ENCODE measurements at places on chromosomes 11 and 22. TPM values are rescaled to one million over a fixed set of nuclear protein-coding genes. Genes with fewer than 3 reads are reported as not detected.

DNA sequence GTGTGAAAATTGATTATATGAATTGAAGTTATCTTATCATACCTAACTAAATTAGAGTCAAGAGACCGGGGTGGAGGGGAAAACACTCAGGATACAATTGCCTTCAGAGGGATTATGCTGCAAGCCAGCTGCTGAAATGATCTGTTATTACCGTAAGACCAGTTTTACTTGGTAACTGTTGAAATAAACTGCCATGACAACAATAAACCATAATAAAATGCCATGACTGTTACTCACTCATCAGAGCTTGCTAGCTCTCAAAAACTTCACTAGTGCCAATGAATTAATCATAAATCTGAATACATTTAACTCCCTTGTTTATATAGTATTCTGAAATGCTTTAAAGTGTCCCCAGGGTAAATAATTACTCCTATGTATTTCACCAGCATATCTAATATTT lies 68.2 kb downstream of the CASP12 start:
- DNase-seq, result no peak

DNA sequence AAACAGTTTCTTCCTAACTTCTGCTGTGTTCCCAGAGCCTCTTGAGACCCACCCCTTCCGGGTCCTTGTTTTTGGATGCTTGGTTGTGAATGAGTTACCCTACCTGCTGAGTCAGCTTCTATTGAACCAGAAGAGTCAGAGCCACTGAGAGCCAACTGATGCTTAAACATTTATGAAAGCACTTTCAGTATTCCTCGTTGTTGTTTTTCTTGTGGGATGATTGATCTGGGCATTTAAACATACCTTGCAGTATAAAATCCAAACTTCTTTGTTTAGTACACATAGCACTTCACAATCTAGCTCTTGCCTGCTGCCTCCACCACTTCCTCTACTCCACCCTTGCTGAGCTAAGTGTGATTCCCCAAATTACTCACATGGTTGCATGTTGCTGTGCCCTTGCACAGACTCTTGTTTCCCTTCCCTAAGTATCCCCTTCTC lies 5.5 kb downstream of the PRSS23 start:
- DNase-seq, result peak; percentile 74

- peak; percentile 60 for DNase-seq
These were observed 69.2 kb downstream of the SCUBE1 start for GRCh38 chr22:43273902-43274484.

- no peak for DNase-seq
These were observed 10.8 kb upstream of the CTTN start for GRCh38 chr11:70387564-70387963.

DNA sequence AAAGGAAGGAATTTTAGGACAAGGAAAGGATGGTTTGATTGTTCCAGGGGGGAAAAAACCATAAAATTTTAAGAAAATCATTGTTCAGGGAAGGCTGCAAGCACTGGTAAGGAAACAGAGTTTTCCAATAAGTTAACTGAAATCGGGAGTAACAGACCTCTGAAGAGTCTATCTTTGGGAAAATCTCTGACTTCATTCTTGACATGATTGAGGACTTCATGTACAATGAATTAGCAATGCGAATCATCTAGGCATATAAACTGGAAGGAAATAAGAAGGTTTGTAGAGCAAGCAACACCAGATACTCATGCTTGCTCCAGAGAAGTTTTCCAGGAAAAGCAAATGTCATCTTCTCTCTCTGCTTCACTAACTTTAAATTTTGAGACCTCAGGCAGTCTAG lies 18.5 kb downstream of the APLP2 start:
- no peak for DNase-seq

- DNase-seq, result no peak
These were observed 200.9 kb downstream of the MYO18B start for GRCh38 chr22:25942856-25943411.

GRCh38 chr11:34268906-34269430 lies 88.8 kb downstream of the ABTB2 start:
- no peak for DNase-seq

DNA sequence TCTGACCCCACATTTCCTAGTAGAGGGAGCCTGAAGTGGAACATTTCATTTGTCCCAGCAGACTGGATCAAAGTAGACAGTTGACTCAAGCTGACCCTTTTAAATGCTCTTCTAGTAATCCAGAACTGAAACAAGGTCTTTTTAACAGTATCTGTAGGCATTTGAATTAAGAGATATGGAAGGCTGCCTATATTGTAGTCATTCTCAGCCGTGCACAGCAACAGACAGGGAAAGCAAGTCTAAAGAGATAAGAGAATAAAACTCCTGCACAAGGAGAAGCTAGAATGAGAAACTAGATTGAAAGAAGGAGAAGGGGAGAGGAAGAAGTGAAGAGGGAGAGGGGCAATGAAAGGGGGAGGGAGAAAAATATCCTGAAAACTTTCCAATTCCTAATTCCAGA lies 180.6 kb upstream of the MTMR2 start:
- DNase-seq, result no peak

DNA sequence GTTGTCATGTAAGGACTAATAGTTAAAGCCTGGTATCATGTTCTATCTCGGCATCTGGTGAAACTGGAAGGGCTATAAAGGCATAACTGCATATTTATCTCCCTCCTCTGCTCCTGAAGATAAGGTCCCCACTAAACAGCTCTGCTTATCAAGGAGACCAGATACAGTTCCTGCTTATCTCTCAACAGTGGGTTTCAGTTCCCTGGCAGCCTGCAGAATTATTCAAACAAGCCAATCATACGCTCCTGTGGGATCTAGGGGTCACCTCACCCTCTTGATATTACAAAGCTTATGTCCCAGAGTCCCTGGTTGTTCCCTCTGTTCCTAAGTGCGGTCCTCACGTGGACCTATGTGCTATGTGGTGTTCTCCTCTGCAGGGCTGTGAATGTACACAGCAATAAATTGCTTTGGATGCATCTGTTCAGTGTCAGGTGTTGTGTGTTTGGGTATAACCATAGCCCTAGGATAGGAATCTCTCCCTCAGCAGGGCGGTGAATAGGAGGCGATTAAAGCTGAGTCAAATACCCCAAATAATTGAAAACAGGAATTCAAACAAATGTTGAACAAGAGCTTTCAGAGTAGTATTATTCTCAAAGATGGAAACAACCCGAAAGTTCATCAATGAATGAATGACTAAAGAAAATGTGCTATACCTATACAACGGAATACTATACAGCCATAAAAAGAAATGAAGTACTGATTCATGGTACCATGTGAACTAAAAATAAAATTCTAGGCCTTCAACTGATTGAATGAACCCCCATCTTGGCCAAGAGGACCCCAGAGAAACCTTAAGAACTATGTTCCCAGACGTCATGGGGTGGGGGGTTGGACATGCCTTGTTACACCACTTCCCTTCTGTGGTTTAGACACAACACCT lies 3.1 kb upstream of the OOSP4A start:
- DNase-seq, result no peak

GRCh38 chr11:11081288-11081687 lies 223.4 kb upstream of the ZBED5 start:
- no peak for DNase-seq

DNA sequence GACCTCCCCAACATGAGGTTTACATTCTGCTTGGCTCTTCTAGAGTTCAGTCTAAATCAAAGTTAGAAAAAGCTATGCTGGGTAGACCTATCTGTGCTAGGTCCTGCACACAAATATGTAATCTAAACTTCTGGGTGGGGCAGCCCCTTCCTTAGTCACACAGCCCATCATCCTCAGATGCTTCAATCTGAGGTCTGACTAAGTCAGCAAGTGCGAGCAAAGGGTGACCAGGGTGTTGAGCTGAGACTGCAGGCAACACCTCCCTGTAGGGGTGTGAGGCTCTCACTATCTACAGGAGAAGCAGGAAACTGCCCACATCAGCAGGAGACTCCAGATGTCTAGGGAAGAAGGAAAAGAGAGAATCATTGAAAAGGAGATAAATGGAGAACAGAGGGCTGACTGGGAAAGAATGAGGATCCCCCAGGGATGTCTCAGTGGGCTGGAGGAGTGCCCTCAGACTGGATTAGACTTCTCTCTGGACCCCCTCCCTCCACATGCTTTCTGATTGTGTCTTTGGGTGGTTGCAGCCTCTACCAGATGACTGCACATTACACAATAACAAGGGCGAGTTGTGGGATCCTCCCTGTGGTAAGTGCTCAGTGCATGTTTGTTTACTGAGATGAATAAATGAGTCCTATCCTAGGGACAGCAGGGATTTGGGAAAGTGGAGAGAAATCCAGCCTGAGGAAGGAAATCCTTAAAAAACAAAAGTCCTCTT lies 266.2 kb upstream of the PLET1 start:
- DNase-seq, result peak; percentile 59

GRCh38 chr11:105045676-105046296 lies 651 bp upstream of the CARD16 start:
- no peak for DNase-seq

GRCh38 chr22:45972091-45972888 lies 4.7 kb downstream of the WNT7B start:
- no peak for DNase-seq

DNA sequence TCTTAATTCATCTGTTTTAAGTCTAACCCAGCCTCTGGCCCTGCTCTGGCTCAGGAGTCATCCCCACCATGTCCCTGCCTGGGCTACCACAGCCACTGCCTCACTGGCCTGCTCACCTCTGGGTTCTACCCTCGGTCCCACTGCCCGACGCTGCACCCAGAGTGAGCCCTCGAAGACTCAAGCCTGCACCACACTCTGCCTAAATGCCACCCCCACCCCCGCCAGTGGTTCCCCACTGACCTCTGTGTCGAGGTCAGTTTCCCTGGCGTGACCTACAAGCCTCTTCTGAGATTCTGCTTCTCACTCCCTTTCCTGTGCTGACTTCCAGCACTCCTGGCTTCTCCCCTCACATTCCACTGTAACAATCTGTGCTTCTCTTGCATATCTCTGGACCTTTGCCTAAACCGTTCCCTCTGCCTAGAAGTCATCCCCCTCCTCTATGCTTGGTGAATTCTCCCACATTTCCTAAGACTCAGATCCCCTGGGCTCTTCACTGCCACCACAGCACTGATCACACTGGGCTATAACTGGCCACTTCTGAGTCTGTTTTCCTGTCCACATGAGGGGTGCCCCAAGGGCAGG lies 12.5 kb upstream of the PDE2A start:
- DNase-seq, result no peak

GRCh38 chr11:87974797-87975196 lies 200.4 kb downstream of the RAB38 start:
- no peak for DNase-seq

- no peak for DNase-seq
These were observed 148.8 kb downstream of the CRYBB2 start for GRCh38 chr22:25368271-25368670.

GRCh38 chr22:25497181-25497641 lies 67.3 kb upstream of the GRK3 start:
- DNase-seq, result no peak

- no peak for DNase-seq
These were observed 25.6 kb downstream of the MN1 start for GRCh38 chr22:27775758-27776649.

DNA sequence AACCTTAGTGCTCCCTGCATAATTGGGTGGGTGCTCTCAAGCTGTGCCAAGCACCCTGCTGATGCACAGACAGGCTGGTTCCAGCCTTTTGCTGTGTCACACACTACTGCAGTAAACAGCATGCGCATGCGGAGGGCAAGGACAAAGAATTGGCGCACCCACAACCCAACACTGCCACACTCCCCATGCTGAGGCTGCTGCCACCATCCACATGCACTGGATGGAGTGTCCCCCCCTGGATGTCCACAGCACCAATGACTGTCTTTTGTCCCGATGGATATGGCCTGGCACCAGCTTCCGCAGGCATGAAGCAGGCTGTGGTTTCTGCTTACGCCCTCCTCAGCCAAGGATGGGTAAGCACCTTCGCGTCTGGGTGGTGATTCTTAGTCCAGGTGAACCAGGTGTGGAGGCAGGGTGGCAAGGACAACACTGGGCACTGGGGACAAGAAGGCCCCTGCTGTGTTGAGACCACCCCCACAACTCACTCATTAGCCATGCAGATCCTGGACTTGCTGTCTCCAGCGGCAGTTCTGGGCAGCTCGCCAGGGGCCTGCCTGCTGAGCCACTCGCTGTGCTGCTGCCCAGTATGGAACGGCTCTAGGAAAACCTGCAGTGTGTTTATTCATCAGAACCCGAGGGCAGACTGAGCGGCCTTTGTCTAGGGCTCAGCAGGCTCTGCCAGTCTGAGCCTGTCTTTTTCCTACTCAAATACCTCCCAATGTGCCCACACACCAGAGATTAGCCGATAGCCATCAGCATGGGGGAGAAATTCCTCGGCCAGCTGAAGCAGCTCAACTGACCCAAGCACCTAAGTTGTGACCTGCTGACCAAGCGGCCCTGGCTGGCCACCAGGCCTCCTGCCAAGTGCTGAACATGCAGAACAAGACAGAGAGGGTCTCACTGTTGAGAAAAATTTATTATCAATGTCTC lies 8.2 kb upstream of the NAP1L4 start:
- DNase-seq, result no peak

DNA sequence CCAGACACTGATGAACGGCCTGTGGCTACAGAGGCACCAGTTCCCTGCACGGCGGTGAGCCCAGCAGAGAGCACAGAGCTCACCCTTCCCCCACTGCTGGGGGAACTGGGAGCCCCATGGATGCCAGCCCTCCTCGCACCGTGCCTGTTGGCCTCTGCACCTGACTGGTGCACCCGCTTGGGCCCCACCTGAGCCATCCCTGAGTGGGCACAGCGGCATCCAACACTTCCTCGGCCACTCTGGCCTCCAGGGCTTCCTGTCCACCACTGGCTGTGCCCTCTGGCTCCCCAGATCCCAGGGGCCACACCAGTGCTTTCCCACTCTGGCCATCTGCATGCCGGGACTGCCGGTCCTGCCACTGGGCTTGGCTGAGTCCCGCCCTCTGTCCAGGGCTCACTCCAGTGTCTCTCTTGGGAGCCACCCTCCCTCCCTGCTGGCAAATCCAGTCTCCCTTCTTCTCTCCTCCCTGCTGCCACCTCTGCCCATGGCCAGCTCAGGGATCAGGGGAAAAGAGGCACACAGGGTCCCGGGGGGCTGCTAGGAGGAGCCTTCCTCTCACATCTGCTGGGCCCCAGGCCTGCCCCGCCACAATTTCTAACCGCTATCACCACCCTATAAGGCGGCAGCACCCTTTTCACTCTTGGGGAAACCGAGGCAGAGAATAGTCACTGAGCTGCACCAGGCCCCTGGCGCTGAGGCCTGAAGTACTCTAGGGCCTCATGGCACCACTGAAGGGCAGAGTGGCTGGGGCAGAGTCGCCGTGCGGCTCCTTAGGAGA lies 33.0 kb downstream of the GNB1L start:
- DNase-seq, result no peak

DNA sequence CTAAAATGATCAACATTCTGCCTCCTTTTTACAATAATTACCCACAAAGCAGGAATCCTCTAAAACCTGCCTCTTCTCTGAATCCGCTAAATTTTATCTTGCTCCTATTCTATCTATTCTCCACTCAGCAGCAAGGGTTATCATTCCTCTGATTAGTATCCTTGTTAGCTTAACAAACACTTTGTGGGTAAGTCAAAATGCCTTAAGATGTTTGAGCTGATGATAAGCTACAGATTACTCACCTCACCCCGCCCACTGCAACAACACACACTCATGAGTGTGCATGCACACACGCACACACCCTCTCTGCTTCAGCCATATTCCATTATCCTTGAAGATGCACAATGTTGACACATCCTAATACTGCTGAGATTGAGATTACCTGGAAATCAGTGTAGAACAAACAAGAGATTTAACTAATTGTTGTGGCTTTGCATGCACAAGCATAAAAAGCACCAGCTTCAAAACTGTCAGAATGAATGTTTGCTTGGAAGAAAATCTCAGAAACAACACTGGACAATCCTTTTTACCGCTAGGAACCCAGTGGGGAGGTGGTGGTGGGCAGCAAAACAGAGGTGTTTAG lies 130.9 kb downstream of the BBOX1 start:
- DNase-seq, result no peak

Gene ARHGAP32
- total RNA-seq, result 8.1 TPM

Gene NDUFS8
- total RNA-seq, result 113 TPM

Gene SCGB1C1
- total RNA-seq, result not detected

Gene WBP2NL
- total RNA-seq, result 0.30 TPM

Gene MOGAT2
- not detected for total RNA-seq

All from activated CD4-positive, alpha-beta T cell treated with anti-CD3 and anti-CD28 coated beads for 36 hours (primary cell).